ENCODE measurements at places on chromosomes 5 and 9.

DNA sequence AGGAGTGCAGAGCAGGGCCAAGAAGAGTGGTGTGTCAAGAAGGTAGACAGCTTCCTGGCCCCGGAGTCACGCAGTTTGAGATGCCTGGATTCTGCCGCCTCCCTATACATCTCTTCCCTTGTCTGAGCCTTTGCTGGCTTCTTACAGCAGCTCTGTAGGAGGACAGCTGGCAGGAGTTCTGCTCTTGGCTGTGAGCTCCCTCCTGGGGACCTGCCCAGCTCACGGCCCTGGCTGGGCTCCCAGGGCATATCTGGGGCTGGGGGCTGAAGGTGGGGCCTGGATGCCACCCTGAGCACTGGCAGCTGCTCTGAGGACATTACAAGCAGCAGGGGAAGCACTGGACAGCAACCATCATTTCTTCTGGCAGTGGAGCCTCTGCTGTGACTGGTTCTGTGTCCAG lies 786 bp upstream of the TSSK1B start:
- DNase-seq: no peak

DNA sequence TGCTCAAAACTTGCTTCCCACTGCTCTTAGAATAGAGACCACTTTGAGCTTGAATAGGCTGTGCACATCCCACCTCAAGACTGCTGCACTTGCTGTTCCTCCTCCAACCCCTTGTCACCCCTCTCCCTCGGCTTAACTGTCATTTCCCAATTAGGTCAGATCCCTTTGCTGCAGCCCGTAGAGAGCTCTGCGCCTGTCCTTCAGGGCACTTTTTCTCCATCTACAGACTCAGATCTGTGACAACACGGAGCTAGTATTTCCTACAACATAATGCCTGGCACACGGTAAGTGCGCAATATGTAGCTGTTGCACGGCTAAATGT lies 485 bp upstream of the HABP4 start:
- DNase-seq: no peak

GRCh38 chr5:64050296-64050695 lies 88.1 kb upstream of the HTR1A start:
- no peak for DNase-seq

DNA sequence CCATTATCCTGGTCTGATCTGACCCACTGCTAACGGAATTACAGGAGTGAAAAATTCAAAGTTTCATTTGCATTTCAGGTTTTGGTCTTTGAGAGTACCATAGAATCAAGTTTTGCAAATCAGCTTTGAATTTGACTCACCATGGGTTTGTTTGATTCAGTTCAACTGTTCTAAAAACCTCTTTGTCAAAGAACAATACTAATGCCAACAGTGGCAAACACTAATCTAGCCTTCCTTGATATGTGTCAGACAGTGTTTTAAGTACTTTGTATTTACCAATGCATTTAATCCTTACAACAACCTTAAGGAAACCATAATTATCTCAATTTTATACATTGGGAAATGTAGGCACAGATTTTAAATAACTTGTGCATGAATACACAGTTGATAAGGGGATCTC lies 10.1 kb upstream of the FSD1L start:
- no peak for DNase-seq

GRCh38 chr9:135215571-135216161 lies 128.2 kb downstream of the OLFM1 start:
- no peak for DNase-seq

GRCh38 chr9:77985996-77986395 lies 45.6 kb downstream of the GNAQ start:
- DNase-seq: no peak

DNA sequence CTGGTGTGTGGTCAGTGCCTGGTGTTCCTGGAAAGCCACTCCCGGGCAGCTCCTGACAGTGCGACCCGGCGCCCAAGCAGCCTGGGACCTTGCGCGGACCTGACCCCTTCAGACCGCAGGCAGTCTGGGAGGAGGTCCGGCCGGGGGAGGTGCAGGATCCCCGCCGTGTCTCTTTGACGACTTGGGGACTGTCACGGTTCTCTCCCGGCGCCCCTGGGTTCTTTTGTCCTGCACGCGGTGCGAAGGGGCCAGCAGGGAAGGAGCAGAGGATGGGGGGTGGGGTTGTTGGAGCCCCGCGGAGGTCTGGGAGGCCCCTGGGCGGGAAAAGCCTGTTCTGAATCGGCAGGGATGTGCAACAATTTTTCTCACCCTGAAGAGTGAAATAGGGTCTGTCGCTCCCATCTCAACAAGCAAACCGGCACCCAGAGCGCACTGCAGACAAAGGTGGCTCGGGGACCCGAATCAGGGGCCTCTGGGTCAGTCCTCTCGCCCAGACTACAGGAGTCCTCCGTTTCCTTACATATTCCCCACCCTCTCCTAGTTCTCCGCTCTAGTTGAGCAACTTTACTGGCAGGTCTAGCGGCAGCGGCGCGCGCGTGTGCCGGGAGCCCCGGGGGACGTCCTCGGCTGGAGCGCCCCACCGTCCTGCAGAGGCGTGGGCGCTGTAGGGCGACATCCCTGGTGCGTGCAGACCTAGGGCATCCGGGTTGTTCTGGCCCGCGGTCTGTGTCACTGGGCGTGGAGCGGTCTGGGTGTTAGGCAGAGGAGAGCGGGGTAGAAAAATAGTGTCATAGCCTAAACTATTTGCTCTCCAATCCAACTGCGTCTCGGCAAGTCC lies 1.2 kb downstream of the VCAN start:
- peak; percentile 48 for DNase-seq

GRCh38 chr5:62794456-62794855 lies 215.8 kb downstream of the LRRC70 start:
- no peak for DNase-seq

- no peak for DNase-seq
Observed at GRCh38 chr9:28051559-28052503, 478.6 kb upstream of the C9orf72 start.

- DNase-seq: no peak
Observed at GRCh38 chr9:26247861-26248260, 569.6 kb upstream of the TUSC1 start.

- no peak for DNase-seq
Observed at GRCh38 chr5:53974021-53974420, 336.4 kb downstream of the ARL15 start.

GRCh38 chr5:108581026-108581425 lies 166.7 kb upstream of the FER start:
- DNase-seq: no peak

- no peak for DNase-seq
Observed at GRCh38 chr5:150270541-150271295, 18.9 kb downstream of the CAMK2A start.

DNA sequence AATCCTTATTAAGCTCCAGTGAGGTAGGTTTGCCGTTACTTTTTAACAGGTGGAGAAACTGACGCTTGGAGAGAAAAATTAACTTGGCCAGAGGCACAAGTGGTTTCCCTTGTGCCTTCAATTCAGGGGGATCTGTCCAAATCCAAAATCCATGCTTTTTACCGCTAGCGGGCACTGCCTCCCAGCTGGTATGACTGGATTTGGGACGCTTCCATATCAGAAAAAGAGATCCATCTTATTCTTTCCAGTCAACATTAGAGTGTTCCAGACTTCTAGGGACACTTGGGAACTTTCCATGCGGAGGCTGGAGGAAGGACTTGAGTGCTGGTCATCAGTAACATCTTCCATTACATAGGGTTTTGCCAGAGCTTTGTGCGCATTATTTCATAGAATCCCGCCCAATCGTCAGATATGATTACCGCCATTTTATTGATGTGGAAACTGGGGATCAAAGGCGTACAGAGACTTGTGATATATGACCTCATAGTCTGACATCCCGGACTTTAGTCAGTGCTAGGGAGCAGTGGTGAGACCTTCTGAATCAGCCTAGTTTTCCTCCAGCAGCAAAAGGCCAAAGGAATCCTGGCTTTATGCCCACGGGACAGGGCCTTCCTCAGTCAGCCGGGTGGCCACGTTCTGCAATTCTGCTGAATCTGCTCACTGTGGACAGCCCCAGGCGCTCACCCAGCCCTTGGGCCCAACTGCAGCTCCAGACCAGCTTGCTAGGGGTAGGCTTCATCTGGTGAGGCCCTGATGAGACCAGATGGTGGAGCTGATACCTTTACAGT lies 1.1 kb upstream of the GNPDA1 start:
- DNase-seq: peak; percentile 35

GRCh38 chr5:20041326-20042274 lies 53.6 kb upstream of the CDH18 start:
- no peak for DNase-seq

GRCh38 chr5:41817625-41818301 lies 52.5 kb downstream of the OXCT1 start:
- no peak for DNase-seq

GRCh38 chr9:81848472-81848871 lies 79.8 kb upstream of the SPATA31D4 start:
- DNase-seq: no peak

GRCh38 chr9:88925481-88925880 lies 65.8 kb upstream of the S1PR3 start:
- DNase-seq: no peak

DNA sequence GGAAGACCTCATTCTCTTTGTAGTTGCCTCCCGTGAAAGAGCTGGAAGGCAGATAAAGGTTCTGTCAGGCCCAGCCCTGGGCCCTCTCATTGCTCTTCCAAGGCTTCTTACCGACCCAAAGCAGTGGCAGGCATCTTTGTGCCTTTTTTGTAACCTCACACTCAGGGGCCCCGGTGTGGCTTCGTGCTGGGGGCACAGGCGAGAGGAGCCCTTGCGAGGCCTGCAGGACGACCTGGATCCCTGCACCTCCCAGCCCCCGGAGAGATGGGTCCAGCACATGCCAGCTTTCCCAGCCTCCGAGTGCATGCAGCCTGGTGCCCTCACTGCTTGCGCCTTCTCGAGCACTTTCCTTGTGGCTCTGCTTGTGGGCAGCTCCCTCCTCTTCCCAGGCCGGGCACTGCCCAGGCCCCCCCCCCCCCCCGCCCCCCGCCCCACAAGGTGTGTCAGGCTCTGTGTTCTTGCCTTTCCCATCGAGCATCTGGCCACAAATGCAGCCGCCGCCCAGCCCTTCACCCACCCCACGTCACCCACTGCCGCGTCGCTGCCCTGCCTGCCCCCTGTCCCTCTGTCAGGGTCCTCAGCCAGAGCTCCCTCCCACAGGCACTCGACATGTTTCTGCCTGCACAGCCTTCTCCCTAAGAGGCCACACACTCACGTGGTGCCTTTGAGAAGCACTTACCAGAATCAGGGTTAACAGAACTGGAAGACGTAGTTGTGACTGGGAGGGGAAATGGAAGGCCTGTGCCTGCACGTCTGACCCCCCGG lies 63.7 kb upstream of the CACNA1B start:
- DNase-seq: no peak

DNA sequence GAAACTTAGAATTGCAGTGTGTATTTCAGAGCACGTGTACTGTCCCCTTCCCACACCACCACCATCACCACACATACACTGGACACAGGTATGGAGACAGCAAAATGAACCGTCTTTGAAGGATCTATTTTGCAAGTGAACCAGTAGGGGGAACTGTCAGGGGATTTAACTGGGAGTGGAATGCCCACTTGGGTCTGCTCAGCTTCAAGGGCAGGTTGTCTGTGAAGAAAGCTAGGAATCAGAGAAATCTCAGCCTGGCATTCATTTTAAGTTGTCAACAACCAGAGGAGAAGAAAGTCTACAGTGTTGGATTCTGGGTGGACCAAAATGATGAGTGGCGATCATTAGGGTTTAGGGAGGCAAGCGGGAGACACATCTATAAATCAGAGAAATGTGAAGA lies 147.0 kb downstream of the DCP2 start:
- DNase-seq: no peak

DNA sequence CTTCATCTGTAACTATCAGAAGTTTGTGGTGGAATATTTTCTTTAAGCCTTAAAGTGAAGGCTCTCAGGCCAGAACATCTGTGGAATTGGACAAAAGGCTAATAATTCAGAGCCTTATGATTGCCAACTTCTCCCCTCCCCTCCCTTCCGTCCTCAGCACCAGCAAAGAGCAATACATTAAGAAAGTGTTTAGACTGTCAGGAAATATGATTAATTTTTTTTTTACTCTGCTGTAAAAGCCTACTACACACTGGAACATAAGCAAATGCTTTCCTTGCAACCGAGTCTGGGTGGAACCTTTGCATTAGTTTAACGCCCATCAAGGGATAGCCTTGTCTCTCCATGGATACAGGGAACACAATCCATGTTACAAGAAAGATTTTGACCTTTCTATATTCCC lies 110.3 kb upstream of the TARS1 start:
- DNase-seq: no peak

- DNase-seq: no peak
Observed at GRCh38 chr9:133794016-133794760, 56.0 kb upstream of the SARDH start.

GRCh38 chr5:149221326-149221725 lies 50.3 kb upstream of the AFAP1L1 start:
- DNase-seq: no peak

- peak; percentile 15 for DNase-seq
Observed at GRCh38 chr9:112380825-112381221, 915 bp downstream of the HSDL2 start.

GRCh38 chr5:137696481-137696880 lies 39.4 kb downstream of the KLHL3 start:
- peak; percentile 77 for DNase-seq

DNA sequence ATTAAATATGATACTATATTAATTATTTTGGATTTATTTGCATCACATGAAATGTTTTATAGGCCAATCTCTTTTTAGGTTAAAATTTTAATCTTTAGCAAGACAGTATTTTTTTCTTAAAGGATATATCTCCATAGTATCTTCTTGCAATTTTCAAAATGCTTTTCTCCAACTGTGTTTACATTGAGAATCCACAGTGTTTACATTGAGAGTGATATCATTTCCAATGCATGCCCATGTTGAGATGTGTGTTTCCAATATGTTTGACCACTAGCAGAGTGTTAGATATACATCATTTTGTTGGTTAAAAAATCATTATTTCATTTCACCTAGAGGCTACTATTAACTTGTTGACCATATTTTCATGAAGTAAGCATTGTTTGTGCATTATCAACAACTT lies 17.3 kb downstream of the VCAN start:
- DNase-seq: no peak

GRCh38 chr9:75467142-75467541 lies 378.8 kb downstream of the OSTF1 start:
- DNase-seq: no peak

DNA sequence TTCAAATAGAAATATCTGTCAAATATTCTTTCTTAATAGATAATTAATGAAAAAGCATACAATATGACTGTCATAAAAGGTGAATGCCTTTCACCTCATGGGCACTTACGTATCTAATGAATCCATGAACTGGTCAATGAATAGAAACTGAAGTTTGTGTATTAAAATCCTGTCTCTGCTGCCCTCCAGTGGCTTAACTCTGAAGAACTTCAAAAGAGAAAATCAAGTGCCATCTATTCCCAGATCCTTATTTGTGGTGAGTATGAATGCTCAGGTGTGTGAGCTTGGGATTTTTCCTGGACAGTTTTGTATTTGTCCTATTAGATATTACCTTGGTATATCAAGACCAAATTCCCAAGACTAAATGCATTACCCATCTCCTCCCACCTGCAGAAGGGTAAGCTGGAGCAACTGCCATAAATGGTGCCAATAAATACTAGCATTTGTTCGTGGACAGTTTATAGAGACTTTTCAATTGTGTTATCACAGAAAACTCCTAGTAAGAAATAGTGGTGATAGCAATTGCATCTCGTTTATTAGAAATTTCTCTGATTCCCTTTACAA lies 44.0 kb upstream of the SVEP1 start:
- peak; percentile 32 for DNase-seq

All from activated CD8-positive, alpha-beta T cell treated with anti-CD3 and anti-CD28 coated beads for 36 hours (primary cell).